Activated T-cell treated with anti-CD3 and anti-CD28 coated beads for 4 hours (primary cell): ENCODE measurements at places on chromosomes 7 and 10.

DNA sequence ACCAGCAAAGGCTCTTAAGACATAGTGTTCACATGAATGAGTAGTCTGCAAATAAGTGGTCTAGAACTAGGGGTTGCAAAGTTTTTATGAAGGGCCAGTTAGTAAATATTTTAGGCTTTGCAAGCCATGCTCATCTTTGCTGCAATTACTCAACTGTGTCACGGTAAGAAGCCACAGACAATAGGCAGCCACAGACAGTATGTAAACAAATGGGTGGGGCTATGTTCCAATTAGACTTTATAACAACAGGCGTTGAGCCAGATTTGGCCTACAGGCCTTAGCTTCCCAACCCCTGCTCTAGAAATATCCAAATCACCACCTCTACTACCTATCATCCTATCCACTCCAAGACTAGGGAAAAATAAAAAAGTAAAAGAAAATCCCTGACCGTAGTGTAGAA is 9.2 kb downstream of the IKZF5 start:
- no peak for DNase-seq

- DNase-seq, result no peak
Measured at GRCh38 chr10:13492493-13493180, 36.2 kb downstream of the BEND7 start.

GRCh38 chr10:69685802-69686585 is 55.9 kb downstream of the FAM241B start:
- no peak for DNase-seq

DNA sequence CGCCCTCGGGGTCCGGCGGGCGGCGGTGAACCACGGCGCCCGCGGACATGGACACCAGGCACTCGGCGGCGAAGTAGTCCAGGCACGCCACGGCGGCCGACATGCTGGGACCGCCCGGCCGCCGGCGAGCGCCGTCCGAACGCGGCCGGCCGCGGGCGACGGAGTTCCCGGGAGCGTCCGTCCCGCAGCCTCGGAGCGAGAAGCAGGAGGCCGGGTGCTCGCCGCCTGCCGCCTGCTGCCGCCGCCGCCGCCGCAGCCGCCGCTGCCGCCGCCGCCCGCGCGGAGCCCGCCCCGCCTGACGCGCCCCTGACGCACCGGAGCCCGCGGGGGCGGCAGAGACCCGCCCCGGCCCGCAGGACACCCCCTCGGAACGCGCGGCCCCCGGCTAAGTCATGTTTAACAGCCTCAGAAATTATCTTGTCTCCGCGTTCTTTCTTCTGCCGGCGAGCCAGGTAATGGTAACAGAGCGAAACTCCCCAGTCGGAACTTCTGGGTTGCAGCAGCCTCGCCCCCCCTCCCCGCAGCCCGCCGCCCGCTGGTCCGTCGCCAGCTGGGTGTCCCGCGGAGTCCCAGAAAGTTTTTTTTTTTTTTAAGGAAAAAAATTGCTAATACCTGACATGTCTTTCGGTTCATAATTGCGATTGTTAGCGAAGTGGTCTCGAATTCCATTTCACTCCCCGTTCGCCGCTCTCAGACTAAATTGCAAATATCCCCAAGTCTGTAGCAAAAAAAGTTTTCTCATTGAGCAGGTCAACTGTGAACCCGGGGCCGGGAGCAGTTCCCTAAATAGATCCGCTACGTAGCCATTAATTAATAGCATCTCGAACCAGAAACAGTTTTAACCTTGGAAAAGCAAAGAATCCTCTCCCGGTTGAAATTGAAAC is at the start of gene KLF14:
TSS of gene KLF14 (minus strand) at position 277 of the 884 bp plus-strand sequence. CDS start at position 103, 174 bp downstream.
- peak; percentile 43 for DNase-seq

GRCh38 chr10:129788215-129788614 is 175.9 kb downstream of the EBF3 start:
- DNase-seq, result no peak

- no peak for DNase-seq
Measured at GRCh38 chr10:113340282-113340681, 212.6 kb upstream of the HABP2 start.

DNA sequence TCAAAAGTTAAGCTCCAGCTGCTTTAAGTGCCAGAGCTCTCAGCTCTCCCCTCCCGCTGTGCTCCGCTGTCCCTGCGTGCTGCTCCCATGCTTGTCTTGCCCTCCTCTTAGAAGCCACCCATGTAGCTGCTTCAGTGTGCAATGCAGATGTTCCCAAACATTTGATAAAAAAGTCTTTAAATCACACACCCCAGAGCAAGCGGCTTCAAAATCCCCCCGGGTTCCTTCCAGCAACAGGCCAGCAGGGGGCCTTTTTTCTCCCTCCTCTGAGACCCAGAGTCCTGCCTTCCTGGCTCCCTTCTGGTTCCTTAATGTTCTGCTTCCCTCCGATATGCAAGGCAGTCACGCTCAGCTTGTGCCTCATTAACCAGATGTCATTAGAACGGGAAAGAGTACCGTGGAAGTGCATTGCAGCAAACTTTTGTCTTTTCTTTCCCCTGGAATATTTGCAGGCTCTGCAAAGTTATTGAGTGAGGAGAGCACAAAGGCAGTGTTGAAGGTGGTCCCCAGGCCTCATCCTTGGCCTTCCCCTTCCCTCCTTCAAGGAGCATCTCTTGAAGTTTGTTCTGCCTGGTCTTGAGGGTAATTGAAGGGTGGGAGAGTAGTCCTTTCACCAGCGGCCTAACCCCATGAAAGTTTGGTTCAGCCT is 25.5 kb downstream of the LDB3 start:
- DNase-seq, result peak; percentile 19

DNA sequence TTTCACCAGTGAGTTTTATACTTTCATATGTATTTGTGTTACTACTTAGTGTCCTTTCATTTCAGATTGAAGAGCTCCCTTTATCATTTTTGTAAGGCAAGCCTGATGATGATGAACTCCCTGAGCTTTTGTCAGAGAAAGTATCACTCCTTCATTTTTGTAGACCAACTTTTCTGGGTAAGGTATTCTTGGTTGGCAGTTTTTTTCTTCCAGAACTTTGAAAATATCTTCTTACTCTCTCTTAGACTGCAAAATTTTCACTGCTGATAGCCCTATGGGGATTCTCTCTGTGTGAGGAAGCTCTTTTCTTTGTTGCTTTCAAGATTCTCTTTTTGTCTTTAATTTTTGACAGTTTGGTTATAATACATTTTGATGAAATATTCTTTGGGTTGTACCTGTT is 35.7 kb downstream of the CCDC7 start:
- DNase-seq, result no peak

DNA sequence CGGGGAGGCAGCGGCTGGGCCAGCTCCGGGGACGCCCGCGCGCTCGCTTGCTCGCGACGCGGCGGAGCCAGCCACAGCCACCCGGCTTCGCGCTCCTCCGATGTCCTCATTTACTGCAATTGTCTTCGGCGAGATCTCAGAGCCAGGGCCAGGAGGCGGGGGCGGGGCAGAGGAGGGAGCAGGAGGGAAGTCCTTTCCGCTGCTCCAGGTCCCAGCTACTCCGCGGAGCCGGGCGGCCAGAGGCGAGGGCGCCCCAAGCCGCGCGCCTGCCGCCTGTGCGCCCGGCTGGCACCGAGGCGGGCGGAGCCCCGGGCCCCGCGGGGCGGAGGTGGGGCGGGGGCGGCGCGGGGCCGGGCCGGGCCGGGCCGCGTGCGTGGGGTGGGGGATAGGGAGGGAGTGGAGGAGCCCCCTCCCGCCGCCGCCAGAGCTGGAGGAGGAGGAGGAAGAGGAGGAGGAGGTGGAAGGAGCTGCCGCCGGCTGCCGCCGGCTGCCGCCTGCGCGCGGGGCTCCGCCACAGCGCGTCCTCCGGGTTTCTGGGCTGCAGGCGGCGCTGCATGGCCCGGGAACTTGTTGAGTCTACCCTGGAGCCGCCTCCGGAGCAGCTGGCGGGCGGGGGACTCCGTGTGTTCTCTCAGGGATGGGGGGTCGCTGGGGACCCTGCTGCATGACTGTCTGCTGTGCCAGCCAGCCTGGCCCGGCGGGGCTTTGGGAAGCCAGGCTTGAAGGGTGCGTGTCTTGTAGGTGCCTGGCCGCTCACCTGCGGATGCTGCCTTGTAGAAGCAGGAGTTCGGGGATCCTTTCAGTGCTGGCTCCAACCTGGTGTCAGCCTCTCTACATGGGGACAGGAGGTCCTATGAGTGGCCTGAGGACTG is at the start of gene INSYN2A:
TSS of gene INSYN2A (minus strand) at position 310 of the 872 bp plus-strand sequence. CDS start 20,196 bp downstream, outside the sequence.
- DNase-seq, result no peak

DNA sequence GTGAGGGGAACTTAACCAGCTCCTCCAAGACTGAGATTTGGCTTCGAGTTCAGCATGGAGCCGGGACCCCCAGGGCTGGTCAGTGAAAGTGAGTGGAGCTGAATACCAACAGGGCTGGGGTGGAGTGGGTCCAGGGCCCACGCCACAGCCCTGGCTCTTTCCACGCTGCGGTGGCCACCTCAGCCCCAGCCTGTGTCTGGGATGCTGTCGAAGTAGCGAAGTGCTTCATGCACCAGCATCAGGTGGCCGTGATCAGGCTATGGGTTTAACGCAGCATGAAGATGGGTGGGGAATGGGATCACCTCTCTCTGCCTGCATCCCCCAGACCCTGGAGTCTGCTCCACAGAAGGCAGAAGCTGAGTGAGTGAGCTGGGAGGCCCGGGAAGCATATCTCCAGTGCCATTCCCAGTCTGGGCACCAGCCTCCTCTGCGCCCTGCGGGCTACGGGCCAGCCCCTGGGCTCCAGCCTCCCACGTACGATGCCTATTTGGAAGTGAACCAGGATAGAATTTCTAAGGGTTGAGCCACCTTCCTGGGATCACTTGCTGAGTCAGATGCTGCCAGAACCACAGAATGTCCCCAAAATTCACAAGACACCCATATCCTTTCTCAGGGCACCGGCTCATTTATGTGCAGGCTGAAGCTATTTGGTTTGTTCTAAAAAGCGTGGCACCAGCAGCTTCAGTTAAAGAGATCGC is 131.1 kb upstream of the CHST15 start:
- no peak for DNase-seq

GRCh38 chr7:24715171-24715570 is 42.1 kb downstream of the GSDME start:
- DNase-seq, result no peak

GRCh38 chr7:39300276-39300675 is 265.9 kb upstream of the YAE1 start:
- no peak for DNase-seq
